ENCODE measurements at places on chromosomes 6 and 20.

GRCh38 chr6:160510199-160510598 lies 153.9 kb downstream of the LPA start:
- DNase-seq: no peak

GRCh38 chr6:31705931-31706330 lies 735 bp upstream of the LY6G6F start:
- no peak for DNase-seq

GRCh38 chr6:92840246-92840930 lies 579.0 kb downstream of the EPHA7 start:
- no peak for DNase-seq

- DNase-seq: no peak
These were observed 54.6 kb downstream of the FARS2 start for GRCh38 chr6:5315881-5316280.

GRCh38 chr6:2162079-2162445 lies 83.3 kb downstream of the GMDS start:
- DNase-seq: peak; percentile 16

DNA sequence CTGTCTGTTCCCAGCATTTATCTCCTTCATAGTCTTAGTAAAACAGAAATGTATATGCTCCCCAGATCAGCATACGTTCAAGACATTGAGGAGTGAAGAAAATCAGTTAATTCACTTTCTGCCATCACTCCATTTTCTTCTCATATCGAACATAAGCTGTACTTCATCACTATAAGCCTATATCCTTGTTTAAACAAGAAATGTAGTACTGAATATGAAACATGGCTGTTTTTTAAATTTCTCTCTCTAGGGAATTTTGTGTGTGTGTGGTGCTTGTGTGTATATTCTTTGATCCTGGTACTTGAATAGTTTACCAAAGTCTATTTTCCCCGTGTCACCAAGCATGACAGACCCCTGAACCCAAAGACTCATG lies 107.1 kb downstream of the HFE start:
- DNase-seq: no peak

- no peak for DNase-seq
These were observed 35.0 kb upstream of the RNF24 start for GRCh38 chr20:4050203-4050980.

GRCh38 chr6:73728548-73729205 lies 32.7 kb downstream of the CD109 start:
- no peak for DNase-seq

- DNase-seq: no peak
These were observed 39.0 kb downstream of the SLC23A2 start for GRCh38 chr20:4962241-4962855.

DNA sequence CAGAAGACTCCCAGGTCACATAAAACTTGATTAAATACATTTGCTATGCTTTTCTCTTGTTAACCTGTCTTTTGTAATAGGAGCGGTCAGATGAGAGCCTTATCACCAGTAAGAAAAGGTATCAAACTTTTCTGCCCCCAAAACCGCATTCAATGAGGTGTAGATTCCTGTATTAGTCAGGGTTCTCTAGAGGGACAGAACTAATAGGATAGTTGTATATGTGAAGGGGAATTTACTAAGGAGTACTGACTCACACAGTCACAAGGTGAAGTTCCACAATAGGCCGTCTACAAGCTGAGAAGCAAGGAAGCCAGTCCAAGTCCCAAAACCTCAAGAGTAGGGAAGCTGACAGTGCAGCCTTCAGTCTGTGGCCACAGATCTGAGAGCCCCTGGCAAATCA lies 32.7 kb downstream of the PTPRK start:
- DNase-seq: peak; percentile 93

GRCh38 chr6:21842875-21843645 lies 249.5 kb downstream of the SOX4 start:
- DNase-seq: no peak

DNA sequence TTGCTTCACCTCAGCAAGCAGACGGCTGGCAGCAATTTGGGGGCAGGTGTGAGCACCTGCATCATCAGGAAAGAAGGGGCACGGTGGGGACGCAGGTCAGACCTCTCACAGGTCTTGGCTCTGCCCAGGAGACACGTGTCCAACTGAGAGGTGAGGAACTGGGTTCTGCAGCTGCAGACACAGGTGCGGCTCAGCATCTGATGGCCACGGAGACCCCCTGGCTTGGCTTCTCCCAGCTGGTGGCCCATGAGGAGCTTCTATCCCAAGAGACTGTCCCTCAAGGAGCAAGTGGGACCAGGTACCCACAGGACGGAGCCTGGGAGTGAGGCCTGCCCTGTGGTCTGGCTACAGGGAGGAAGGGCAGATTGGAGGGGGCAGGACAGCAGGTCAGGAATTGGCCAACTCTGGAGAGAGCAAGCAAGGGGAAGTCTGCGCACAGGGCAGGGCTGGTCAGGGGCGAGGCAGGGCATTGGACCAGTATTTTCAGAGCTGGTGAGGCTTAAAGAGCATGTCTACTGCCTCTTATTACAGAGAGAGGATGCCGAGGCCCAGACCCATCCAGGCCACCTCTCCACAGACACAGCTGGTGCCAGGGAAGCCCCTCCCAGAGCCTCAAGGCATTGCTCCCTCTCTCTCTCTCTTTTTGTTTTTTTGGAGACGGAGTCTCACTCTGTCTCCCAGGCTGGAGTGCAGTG lies 4.2 kb downstream of the STMN3 start:
- no peak for DNase-seq

DNA sequence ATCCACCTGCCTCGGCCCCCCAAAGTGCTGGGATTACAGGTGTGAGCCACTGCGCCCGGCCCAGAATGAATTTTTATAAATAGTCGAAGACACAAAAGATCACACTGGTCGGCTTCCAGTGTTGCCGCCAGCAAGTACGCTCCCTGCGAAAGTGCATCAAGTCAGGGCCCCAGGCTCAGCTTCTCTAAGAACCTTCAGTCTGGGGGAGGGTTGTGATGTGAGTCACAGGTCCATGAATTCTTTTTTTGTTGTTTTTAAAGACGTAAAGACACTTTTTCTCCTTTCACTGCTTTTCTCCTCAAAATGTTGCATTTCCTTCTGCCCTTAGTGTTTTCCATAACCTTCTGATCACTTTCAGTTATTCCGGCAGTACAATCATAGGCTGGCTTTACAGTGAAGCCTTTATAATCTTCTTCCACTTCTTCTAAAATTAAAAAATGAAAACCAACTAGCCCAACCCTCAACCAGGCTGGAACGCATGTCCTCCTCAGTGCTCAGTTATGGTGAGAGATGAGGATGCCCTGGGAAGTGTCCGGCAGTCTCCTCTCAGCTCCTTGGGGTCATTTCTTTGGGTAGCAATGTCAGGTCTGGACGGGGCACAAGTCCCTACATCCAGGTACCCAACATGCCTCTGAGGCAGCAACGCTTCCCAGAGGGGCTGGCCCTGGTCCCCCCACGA lies 66.6 kb downstream of the CSE1L start:
- no peak for DNase-seq

DNA sequence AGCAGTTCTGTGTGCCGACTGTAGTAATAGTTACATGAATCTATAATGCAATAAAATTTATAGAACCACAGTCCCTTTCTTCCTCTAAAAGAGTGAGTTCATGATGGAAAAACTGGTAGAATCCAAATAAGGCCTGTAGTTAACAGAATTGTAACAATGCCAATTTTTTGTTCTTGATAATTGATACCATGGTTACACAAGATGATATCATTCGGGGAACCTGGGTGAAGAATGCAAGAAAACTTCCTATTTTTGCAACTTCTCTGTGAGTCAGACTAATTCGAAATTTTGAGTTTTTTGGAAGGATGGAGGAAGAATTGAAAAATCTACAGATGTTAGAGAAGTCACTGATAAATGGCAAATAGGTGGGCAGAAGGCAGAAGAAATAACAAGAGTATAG lies 381.8 kb downstream of the CDKAL1 start:
- no peak for DNase-seq

GRCh38 chr20:24027229-24027628 lies 38.6 kb upstream of the GGTLC1 start:
- DNase-seq: no peak

DNA sequence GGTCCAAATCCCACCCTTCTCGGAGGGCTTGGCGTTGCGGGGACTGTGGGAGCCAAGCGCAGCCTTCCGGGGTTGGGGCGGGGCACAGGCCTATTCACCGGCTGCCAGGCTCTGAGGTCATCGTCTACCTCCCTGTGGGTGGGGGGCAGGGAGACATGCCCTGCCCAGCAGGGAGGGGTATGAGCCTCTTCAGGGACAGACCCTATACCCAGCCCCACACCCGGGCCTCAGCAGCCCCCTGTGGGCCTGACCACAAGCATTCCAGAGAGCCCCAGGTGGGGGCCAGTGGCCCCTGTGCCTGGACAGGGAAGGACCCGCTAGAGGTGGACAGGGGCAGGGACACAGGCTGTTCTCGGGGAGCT lies 11.6 kb downstream of the LAMA5 start:
- DNase-seq: no peak

GRCh38 chr6:116268589-116269293 lies 11.0 kb downstream of the TSPYL1 start:
- DNase-seq: peak; percentile 74

All from renal cortical epithelial cell (primary cell).